T-helper 2 cell (primary cell): ENCODE measurements at places on chromosomes 16 and 17.
A peak's percentile ranks its signal among the peaks of the same experiment; 100 is the strongest.

DNA sequence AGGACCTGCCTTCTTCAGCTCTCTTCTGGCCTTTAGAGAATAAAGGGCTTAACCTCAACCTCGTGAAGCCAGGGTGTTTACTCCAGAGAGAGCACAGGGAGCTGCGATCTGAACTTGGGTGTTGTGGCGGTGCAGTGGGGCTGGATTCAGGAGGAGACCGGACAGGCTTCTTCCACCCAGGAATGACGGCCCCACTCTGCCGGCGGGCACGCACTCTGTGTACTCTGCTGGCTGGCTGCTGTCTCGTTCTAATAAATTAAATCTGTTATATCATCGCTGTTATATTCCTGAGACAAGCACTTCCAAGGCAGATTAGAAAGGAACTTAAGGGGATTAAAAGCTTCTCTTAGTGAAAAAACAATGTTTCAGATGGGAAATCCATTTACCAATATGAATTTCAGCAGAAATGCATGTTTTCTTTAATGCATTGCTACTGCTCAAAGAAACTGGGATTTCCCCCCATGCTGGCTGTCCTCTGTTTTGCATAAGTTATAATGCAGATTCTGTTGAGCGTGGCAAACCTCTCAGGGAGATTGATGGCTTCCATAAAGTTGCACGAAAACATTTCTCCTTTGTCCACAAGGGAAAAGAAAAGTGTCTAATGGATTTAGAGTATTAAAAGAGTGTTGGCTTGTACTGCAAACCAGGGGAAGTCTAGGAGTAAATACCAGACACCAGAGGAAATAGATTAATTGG lies 168.6 kb upstream of the IRX3 start:
- DNase-seq: no peak

DNA sequence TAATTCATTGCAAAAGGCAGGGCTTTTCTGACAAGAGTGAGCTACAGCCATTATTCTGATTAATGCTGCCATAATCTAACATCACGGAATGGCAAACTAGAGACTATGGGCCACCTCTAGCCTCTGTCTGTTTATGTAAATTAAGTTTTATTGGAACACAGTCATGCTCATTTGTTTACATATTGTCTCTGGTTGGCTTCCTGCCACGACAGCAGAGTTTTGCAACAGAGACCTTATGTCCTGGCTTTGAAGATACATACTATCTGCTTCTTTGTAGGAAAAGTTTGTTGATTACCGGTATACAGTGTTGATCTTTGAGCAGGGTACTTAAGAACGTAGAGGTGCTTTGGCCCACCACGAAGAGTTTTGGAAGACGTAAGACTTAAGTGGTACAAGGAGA lies 715.9 kb upstream of the RBFOX1 start:
- DNase-seq: no peak

- no peak for DNase-seq
These were observed 67.4 kb downstream of the MED13 start for GRCh38 chr17:61997664-61998063.

DNA sequence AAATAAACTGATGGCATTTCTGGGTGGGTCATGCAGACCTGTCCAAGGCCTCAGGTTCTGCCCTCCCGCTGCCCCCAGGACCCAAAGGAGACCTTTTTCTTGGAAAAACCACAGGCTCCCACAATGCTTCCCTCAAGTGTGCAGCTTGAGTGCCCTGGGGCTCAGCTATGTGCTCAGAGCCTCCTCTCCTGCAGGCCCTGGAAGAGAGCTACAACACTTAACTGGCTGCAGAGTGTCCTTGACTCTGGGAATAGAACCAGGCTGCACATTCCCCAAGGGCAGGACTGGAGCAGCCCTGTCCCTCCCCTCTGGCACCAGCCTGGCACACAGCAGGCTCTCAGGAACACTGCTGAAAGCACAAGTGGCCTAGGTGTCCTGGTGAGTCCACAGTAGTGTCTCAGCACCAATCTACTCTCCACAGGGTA lies 4.8 kb upstream of the SREBF1 start:
- DNase-seq: no peak

DNA sequence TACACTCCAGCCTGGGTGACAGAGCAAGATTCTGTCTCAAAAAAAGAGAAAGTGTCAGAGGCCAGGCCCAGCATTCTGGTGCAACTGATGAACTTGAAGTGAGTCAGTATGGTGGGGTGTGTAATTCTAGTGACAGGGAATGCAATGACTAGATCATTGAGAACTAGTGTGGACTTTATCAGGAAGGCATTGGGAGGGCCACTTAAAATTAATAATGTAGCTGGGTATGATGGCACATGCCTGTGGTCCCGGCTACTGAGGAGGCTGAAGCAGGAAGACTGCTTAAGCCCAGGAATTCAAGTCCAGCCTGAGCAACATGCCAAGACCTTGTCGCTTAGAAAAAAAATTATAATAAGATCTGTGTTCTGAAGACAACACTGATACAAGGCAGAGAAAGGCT lies 90.8 kb downstream of the STX8 start:
- no peak for DNase-seq

DNA sequence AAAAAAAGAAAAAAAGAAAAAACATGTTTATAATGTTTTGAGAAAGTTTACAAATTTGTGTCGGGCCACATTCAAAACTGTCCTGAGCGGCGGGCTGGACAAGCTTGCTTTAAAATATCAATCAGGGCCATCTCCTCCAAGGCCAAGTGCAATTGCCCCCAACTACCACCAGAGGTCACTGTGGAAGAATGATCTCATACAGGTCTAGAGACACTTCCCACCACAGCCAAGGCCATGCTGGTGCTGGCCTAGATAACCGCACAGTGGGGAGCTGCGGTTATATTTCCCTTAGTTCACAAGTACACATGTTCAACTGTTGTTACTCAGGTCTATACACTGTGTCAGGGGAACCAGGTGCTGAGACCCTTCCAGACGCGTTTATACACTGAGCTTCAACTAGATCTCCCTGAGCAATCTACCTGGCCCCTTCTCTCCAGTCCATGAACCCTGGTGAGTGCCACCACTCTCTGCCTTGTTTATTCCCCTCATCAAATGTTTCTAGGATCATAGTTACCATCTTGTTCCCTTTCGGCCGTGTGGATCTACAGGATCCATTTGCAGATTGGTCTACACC lies 83.8 kb upstream of the CCL2 start:
- no peak for DNase-seq

DNA sequence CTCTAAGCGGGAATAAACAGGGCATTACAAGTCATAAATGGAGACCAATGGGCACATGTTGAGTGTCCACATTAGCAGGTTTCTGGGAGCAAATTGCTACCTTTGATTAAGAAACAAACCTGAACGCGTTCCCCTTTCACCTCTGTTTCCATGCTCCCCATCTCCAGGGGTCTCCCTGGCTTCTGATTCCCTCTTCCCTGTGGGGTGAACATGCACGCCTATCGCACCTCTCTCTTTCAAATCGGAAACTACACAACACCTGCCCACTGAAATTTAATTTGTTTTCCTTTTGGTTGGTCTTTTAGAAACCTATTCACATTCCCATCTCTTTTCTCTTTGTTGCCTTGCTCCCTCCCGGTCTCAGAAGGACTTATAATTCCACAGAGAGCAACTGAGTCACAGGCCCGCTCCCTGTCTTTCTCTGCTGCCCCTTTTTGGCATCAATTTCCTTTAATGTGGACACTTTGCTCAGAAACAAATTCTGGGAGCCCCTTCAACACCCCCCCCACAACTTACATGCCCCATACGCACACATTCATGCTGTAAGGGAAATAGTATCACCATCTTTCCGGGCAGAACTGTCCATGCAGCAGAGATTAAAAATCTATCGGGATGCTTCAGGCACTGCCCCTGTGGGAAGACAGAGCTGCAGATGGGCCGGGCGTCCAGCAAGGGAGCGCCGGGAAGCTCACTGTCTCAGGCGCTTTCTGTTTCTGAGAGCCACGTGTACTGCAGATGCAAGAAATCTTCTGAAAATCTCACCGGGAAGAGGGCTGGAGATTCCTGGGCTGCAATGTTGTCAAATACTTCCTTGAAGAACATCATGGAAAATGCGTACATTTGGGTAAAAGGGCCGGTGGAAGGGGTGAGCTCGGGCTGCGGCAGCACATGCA lies 7.2 kb upstream of the FOXF1 start:
- no peak for DNase-seq

DNA sequence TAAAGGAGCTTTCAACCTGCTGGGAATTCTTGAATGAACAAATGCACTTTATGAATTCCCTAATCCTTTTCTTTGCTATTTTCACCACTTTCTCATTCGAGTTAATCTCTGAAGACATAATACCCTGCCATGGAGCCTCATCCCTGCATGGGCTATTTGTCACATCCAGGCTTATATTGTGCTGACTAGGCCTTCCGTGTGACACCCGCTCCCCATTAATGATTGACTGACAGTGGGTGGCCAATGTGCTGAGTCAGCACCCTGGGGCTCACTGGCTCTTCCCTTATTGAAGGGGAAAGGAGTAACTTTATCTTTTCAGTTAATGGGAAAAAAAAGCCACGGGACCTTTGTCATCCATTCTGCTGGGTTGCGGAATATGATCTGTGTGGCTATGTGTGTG lies 1024.8 kb upstream of the EEF2KMT start:
- no peak for DNase-seq

- no peak for DNase-seq
These were observed 929 bp downstream of the SLC25A11 start for GRCh38 chr17:4938688-4939545.

DNA sequence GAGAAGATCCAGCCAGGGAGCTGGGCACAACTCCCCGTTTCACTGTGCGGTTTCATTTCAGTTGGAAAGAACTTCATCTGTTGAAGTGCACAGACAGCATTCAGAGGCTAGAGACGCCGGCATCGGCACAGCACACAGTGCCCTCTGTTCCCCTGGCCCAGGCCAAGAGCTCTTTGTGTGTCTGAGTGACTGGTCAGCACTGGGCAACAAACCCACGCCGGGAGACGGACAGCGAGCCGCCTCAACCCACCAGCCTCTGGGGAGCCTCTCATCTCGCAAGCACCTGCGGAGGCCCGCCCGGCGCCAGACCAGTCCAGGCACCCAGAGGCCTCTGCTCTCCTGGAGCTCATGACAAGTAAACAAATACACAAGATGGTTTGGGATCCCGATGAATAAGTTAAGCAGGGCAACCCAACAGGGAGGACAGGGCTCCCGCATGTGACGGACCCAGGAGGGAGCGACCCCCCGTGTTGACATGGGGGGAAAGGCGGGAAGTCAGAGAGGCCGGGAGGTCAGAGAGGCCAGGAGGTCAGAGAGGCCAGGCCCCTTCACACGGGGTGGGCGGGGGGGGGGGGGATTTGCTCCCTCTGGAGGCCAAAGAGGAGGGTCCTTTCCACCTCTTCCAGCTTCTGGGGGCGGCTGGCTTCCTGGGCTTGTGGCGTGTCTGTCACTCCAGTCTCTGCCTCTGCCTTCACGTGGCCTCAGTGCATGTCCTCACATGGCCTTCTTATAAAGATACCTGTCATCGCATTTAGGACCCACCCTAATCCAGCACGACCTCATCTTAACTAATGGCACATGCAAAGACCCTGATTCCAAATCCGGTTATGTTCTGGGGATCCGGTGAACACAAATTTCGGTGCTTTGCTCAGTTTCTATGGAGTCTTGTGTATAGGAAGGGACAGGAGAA lies 25.8 kb upstream of the KLHDC4 start:
- DNase-seq: no peak

DNA sequence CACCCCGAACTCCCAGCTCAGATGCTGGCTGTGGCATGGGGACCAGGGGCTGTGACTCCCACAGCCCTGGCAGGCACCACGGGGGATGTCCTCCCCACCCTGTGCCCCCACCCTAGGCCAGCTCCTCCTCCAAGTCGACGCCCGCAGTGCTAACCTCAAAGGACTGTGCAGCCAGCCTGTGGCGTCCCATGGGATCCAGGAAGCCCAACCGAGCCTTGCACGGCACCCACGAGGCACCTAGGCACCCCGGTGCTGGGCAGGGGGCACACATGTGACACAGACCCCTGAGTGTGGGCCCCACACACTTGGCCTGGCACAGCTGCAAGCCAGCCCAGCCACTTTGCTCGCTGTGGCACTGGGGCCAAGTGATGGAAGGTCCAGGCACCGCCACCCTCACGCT lies 3.9 kb downstream of the GCGR start:
- DNase-seq: no peak

DNA sequence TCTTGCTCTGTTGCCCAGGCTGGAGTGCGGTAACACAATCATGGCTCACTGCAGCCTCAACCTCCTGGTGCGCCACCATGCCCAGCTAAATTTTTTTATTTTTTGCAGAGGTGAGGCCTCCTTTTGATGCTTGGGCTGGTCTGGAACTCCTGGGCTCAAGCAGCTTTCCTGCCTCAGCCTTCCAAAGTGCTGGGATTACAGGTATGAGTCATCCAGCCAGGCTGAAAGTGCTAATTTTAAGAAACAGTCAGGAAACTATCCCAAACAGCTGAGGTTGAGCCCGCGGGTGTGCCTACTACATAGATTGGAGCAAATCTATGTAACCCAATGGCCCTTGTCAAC lies 738 bp upstream of the XPO6 start:
- DNase-seq: no peak

GRCh38 chr16:69930117-69930776 lies 20.9 kb upstream of the CLEC18A start:
- DNase-seq: peak; percentile 12

DNA sequence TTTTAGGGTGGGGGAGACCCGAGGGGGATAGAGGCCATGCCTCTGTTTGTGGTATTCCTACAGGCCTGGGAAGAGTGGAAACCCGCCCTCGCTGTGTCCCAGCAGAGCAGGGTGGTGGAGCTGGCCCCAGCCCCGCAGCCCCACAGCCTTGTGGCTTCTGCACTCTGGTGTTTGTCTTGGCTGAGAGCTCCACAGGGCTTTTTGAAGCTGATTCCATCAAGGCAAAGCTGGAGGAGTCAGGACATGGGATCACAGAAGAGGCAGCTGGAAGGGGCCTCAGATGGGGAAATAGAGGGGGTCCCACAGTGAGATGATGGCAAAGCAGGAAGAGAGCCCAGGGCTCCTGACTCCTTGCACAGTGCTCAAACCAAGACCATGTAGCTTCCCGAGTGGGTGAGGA lies 5.0 kb upstream of the WFIKKN2 start:
- DNase-seq: no peak

DNA sequence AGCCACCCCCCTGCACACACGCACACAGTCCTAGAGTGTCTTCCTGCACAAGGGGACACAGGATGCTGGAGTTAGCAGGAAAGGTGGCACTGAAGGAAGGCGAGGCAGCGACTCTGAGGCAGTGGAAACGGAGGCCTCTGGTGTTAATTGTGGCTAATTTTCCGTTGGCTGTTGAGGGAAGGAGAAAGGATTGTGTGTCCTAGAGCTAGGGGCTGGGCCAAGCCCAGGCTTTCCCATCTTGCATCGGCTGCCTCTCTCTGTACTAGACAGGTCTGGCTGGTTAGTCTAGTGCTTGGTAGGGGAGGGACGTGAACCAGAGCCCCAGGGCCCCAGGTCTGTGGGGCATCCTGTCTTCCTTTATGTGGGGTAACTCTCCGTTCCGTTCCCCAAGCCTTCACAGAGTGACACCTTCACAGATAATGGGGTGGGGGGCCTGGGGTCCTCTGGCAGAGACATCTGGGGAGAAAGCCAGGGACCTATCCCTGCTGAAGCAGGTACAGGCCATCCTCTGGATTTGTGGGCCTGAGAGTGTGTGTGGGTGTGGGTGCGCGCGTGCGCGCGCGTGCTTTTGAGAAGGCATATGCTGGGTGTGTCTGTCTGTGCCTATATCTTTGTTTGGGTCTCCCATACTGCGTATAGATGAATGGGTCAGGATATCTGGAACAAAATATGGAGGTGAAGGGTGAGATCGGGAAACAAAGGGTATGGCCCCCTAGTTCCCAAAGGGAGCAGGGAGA lies at the start of gene CHD3:
Gene CHD3 (plus strand): TSS at position 606 of the 737 bp plus-strand sequence. CDS start 212 bp downstream, outside the sequence.
- DNase-seq: peak; percentile 46
